Activated CD8-positive, alpha-beta memory T cell treated with anti-CD3 and anti-CD28 coated beads for 48 hours (primary cell): ENCODE measurements at places on chromosomes 1 and 21.

- no peak for DNase-seq
Observed at GRCh38 chr21:29490016-29490415, 191.3 kb downstream of the BACH1 start.

DNA sequence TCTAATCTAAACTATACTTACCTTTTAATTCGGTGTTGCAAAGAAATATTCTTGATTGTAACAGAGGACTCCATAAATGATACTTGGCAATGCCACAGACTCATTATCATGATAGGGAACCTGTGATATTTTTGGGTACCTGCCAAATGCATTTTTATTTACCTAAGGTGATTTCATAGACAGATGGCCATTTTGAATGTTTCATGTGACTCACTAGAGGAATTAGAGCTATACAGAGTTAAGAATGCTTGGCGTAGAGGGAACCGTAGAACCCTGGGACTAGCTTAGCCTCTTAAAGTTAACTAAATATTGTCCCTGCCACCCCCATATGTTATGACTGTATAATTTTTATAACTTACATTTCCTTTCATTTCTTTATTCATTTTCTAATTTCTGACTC lies 136.1 kb downstream of the DISP1 start:
- no peak for DNase-seq

DNA sequence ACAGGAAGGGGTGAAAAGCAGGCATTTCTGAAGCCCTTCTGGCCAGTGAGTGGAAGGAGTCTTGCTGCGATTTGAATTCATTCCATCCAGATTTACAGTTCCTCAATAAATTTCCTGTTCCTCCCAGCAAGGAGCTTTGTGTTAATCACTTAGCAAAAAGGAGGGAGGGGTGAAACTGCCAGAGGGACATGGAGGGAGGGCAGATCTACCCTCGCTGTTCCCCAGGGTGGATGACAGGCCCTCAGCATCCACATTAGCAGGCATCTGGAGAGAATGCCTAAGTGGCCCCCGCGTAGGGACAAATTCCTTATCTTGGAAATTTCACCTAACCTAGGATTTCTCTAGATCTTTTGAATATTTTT lies 1.2 kb downstream of the ETV3 start:
- no peak for DNase-seq

GRCh38 chr1:112790920-112791722 lies 76.0 kb upstream of the PPM1J start:
- no peak for DNase-seq

GRCh38 chr1:55064071-55064581 lies 24.8 kb downstream of the PCSK9 start:
- DNase-seq: no peak

DNA sequence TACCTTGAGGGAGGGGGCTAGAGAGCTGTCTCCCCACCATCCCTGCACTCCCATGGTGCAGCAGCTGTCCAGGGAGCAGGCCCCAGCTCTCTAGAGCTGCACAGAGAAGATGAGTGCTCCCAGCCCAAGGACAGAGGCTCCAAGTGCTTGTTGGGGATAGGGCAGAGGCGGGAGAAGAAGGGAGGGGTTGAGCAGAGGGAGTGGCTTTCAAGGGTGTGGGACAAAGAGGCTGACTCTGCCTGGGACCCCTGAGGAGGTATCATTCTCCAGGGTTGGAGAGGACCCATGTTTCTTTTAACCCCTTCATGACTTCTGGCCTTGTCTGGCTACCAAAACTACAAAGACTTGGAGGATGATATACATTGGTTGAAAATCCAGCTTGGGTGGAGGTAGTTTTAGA lies 14.6 kb downstream of the FOXD2 start:
- DNase-seq: no peak

DNA sequence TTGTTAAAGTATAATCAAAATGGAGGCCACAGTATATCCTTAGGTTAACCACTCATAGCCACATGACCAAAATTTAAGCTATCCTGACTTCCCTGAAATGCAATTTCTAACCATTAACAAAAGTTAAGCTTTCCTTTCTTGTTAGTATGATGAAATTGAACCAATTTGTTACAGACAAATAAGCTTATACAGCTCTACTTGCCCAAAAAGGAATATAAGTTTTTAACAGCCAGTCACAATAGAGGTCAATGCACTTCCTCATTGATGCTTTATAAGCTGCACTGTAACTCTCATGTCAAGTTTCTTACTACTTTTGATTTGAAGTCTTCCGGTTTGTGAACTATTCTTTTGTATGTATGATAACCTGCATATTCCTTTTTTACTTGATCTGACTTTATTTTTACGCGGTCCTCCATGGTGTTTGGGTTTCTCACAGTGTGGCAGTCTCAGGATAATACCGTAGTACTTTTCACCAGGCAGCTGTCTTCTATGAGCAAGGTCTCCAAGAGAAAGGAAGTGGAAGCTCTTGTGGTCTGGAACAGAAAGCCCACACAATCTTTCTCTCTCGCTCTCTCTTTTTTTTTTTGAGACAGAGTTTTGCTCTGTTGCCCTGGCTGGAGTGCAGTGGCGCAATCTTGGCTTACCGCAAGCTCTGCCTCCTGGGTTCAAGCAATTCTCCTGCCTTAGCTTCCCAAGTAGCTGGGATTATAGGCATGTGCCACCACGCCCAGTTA lies 331.6 kb downstream of the SRGAP2C start:
- no peak for DNase-seq

DNA sequence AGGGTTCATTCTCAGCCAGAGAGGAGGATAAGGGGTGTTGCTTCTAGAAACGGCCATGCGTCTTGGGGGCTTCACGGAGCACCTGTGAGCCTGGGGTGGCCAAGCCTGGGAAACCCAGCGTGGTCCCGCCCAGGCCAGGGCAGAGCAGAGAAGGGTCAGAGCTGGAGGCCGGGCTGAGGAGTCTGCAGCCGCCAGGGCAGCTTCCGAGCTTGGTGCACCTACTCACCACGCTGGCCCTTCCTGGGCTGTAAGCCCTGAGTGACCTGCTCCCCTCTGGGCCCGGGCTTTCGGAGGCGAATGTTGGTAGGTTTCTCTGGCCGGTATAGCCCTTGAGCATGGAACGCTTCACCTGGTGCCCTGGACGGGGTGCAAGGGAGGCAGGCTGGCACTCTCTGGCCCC lies 169.8 kb upstream of the ARHGEF16 start:
- DNase-seq: no peak

DNA sequence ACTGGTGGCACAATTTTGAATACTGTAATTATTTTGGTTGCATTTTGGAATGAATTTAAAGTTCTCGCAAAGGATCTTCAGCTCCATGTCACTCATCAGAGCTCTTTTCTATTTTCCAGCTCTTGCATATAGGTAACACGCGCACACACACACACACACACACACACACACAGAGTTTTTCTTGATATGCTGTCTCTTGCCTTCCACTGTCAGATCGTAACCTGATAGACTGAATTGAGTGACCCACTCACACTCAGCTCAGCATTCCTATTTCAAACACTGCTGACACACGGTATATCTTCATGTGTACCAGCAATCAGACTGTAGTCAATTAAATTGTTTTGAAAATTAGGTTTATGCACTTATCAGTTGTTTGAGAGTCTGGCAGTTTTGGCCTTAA lies 214.1 kb downstream of the PBX1 start:
- DNase-seq: no peak

- DNase-seq: no peak
Observed at GRCh38 chr21:36096398-36097290, 26.8 kb downstream of the CBR1 start.

DNA sequence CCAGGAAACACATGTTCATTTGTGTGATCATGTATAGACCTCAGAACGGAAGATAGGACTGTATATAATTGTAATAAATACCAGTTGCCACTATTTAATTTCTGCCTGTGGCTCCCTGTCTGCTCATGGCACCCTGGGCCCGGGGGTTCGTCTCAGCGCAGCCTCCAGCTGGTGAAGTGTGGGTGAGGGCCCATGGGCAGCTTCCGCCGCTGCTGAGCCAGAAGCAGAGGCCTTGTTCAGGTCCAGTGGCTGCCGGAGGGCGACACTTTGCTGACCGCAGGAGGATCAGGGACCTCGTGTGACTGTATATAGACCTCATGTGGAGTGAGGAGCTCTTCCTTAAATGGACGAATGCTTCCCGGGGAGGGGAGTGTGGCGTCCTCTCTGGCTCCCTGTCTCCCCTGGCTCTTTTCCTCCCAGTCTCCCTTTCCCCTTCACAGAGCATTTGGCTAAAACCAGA lies 155.9 kb downstream of the PEX14 start:
- DNase-seq: no peak

DNA sequence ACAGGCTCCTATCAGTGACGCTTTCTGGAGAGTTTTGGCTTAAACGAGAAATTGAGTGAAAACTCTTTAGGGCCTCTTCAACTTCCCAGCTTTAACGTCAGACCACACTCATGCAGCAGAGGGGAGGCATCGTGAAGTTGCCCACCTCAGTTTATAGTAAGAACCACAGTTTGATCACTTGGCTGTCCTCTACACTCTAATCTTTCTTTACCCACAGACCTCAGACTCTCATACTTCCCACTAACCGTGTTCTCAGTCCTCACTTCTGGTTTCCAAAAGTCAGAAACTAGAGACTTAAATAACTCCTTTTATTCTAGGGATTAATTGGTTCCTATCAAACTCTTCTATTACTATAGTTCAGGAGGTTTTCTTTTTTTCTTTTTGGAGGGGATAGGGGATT lies 302.2 kb downstream of the NTNG1 start:
- DNase-seq: no peak

- DNase-seq: peak; percentile 55
Observed at GRCh38 chr1:84753516-84754385, 63.5 kb upstream of the SSX2IP start.

DNA sequence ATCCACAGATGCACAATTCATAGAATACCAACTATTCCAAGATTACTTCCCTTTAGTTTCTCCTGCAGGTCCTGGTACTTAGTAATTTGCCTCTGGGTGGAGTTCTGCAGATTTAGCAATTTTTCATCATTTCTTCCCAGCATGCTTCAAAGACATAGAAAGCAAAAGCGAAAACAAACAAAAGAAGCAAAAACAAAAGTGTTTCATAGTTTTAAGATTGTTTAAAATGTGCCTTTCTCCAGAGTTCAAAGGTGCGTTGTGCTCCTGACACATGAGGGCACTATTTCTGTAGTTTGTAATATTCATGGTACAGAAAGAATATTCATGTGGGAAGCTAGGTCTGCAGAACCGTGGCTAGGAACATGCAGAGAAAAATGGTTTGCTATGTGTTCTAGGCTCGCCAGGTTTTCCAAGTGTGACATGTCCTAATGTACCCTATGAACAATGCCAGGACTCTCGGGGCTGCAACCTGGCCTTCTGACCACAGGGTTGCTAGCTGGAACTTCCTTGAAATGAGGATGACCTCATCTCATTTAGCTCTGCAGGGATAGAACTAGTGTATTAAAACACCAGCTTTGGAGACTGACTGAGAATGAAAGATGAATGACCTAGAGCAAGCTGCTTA lies 30.0 kb upstream of the RCSD1 start:
- DNase-seq: no peak

DNA sequence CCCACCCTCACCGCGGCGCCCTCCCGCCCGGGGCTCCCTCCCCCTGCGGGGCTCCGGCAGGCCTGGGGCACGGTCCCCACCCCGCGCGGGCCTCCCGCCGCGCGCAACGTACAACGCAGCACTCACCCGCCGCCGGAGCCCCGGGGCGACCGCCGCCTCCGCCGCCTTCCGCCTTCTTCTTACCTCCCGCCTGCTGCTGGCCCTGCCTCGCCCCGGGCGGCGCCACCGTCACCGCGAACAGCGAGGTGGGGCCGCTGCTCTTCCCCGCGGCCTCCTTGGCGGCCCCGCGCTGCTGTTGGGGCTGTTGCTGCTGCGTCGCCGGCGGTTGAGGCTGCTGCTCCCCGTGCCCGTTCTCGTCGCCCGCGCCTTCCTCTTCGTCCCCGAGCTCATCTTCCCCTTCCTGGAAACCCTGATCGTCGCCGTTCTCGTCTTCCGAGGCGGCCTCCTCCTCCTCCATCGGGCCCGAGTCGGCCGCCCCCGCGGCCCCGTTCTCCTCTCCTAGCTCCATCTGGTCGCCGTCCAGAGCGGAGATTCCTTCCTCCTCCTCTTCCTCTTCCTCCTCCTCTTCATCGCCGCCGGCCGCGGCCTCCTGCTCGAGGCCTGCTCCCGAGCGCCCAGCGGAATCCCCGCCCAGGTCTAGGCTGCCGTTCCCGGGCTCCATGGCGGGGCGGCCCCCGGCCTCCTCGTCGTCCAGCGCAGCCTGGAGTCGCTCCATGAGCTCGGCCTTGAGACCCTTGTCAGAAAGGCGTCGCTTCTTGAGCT lies 671 bp downstream of the HNRNPU start:
- no peak for DNase-seq

DNA sequence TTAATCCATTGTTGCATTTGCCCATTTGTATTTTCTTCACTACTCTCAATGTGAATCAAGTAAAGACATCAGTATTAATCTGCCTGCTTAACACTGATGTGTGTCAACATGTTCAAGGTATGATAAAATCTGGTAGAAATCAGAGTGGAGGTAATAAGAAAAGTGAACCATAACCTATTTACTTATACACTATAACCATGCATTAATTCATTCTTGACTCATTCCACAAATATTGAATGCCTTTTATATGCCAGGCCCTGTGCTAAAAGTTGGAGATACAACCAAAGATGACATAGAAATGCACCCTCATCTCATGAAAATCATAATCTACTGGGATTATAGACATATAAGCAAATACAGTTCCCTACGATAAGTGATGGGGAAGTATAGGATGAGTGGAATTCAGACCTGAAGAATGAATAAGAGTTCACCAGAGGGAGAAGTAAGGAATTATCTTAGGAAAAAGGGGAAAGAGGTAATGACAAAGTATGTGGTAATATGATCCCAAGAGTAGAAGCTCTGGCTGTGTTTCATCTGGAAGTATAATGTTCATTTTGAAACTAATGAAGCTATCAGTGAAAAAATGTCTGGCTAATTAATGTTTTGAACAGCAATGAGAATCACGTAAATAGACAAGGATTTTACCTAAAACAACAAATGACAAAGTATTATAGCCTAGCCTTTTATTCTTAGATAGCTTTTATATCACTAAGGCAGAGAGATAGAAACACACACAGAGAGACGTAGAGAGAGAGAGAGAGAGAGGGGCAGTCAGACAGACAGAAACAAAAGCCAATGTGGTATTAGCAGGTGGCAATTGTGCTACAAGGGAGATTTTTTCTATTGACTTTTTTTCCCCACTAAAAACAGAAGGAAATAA lies 7.0 kb upstream of the RWDD3 start:
- no peak for DNase-seq

DNA sequence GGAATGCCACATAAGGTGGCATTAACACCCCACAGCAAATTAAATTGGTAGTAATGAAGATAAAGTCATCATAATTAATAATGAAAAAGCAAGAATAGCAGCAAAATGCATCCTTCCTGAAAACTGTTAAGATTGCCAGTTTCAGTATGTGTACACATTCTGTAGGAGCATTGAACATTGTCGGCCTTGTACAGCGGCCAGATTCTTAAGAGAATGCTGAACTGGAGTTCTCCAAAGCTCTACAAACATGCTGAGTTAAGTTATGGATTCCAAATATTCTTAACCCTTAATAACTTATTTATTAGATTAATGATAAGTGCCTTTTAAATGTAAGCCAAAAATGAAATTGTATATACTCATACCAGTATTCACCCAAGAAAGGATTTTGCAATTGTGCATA lies 189.9 kb downstream of the AK5 start:
- DNase-seq: no peak
